ENCODE measurements at places on chromosomes 16 and 17.
A peak's percentile ranks its signal among the peaks of the same experiment; 100 is the strongest.

DNA sequence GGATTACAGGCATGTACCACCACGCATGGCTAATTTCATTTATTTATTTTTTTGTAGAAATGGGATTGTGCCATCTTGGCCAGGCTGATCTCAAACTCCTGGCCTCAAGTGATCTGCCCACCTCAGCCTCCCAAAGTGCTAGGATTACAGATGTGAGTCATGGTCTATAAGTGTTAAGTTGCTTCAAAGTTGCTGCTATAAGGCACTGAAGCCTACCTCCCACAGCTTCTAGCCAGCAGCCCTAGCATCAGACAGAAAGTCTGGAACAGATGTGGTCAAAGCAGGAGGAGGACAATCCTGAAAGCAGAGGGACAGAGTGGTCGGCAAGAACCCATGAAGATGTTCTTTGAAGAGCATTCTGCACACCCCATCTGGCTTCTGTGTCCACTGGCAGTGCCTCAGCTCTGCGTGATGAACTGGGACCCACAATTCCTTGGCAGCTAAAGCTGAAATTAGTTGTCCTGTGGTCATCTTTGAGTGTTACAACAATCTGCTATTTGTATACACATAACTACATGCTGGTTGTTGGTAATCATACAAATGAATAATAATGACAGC lies 11.2 kb downstream of the MAP3K14 start:
- DNase-seq, result peak; percentile 65

DNA sequence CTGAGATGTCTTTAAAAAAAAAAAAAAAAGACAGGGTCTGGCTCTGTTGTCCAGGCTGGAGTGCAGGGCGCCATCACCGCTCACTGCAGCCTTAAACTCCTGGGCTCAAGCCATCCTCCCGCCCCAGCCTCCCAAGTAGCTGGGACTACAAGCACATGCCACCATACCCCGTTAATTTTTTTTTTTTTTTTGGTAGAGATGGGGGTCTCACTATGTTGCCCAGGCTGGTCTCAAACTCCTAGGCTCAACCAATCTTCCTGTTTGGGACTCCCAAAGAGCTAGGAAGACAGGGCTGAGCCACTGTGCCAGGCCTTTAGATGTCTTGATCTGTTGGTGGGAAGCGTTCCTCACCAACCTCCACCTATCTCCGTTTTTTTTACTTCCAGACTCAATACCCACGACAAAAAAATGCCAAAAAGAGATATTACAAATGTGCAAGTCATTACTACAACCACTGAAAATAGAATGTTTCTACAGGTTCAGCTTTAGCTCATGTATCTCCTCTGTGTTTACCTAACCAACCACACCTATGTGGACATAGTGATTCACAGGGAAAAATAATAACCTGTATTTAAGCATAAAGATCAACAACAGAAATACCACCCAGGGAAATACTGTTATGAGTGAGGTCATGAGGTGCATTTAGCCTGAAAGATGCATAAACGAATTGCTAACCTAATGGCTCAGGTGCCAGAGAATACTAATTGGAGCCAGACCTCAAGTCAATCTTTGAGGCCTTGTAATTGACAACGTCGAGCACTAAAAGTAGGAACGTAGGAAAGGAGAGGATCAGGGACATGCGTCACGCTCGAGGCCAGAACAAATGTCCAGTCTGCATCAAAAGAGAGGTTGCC lies 22.6 kb downstream of the NACA2 start:
- no peak for DNase-seq

DNA sequence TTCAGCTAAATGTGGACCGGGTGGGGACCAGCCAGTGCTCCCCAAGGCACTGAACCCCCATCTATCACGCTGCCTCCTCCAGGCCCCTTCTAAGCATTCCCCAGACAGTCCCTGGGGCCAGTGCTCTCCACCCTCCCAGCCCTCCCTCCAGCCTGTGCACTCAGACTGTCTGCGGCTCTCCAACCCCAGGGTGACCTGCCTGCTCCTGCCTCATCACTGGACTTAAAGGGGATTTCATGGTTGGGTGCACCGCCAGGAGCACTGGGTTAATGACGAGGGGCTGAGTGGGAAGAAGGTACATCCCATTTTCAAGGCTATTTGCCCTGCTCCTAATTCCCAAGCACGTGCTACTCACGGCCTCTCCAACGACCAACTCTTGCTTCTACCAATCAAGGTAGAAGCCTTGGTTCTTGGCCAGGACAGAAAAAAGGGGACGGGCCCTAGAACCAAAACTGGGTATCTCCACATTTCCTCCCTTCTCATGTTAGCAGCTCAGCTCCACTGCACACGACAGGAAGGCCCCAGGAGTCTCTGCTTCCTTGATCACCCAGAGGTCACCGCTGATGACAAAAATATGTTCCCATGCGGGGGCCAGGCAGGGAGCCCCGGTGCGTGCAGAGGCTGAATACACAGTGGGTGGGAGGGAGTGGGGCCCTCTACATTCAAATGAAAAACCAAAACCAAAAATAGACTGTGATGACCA lies 3.5 kb upstream of the ABR start:
- no peak for DNase-seq

DNA sequence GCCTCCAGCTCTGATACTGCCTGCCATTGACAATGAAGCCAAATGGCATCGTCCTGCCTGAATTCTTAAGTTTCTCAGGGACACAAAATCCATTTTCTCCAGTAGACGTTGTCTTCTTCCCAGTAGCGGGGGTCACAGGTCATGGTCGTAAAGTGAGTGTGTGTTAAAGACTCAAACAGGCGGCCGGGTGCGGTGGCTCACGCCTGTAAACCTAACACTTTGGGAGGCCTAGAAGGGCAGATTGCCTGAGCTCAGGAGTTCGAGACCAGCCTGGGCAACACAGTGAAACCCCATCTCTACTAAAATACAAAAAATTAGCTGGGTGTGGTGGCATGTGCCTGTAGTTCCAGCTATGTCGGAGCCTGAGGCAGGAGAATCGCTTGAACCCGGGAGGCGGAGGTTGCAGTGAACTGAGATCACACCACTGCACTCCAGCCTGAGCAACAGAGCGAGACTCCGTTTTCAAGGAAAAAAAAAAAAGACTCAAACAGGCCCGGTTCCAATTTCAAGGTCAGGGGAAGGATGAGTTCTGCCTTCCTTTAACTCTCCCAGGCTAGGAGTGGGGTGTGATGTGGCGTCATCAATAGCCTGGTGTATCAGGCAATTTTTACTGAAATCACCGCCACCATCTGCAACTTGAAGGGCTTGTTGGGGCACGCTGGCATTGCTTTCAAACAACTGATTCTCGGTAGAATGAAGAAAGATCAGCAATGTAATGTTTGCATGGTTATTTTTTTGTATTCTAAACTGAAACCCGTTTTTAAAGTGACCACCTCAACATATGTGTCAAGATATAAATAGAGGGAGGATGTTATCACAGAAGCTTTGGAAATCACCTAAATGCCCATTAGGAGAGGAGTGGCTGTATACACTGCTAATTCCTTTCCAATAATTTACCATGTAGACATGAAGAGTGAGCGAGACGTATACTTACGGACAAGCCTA lies 91.0 kb downstream of the WSCD1 start:
- no peak for DNase-seq

- DNase-seq, result no peak
Measured at GRCh38 chr17:78133179-78133951, 2.8 kb downstream of the TMC8 start.

DNA sequence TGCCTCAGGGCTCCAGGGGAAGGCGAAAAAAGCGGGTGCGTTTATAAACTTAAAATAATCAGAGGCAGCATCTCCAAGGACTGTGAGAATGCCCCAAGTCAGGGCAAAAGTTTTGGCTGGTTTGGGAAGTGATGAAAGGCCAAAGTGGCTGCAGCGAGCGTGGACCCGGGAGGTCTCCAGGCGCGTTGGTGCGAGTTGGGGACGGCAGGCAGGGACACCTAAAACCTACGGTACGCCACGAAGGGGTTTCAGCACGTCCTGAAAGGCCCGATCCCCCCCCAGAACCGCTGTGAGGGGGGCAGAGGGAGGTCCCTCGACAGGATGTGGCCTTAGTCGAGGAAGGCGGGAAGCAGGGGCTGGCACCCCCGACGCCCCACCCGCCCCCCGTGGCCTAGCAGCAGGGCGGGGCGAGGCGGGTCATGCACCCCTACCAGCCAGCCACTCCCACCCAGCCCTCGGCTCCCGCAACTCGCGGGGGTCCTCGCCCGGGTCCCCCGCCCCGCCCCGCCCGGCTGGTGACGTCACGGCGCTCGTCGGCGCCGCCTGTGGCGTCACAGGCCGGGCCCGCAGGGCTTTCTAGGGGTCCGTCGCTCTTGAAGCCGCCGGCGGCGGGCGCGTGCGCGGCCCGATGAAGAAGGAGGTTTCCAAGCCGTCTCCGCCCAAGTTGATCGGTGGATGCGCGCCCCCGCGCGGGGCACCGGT lies at the start of gene MYCBPAP:
Gene MYCBPAP, plus strand, starts transcription at position 569 of the 702 bp plus-strand sequence. CDS start 236 bp downstream, outside the sequence.
- peak; percentile 84 for DNase-seq

GRCh38 chr16:5031601-5032000 lies 2.1 kb downstream of the NAGPA start:
- no peak for DNase-seq

DNA sequence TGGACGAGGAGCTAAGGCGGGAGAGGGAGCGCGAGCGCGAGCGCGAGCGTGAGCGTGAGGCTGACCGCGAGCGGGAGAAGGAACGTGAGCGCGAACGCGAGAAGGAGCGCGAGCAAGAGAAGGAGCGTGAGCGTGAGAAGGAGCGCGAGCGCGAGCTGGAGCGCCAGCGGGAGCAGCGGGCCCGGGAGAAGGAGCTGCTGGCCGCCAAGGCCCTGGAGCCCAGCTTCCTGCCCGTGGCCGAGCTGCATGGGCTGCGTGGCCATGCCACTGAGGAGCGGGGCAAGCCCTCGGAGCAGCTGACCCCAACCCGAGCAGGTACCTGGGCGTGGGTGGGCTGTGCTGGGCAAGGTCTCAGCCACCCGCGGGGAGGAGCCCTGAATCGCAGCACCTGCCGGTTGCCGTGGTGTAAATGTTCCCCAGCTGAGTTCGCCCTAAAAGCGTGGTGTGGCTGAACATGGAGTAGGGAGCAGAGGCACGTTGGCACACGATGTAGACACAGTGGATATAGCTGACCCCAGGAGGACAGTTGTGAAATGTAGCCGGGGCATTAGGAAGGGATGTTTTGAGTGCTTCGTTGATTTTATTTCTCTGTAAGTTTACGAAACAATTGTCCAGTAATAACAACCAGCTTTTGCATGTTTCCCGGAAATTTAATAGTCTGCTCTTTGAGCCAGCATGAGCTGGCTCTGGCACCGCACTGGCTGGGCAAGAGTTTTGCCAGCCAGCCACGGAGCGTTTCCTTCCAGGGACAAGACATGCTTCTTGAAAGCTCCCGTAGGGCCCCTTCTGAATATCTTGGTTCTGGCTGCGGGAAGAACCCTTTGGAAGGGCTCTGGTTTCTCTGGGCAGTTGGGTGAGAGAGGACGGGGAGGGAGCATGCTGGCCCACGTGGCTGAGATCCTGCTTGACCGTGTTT lies 32.1 kb downstream of the GINS2 start:
- no peak for DNase-seq

GRCh38 chr16:12509121-12509520 lies 294.6 kb downstream of the CPPED1 start:
- no peak for DNase-seq

DNA sequence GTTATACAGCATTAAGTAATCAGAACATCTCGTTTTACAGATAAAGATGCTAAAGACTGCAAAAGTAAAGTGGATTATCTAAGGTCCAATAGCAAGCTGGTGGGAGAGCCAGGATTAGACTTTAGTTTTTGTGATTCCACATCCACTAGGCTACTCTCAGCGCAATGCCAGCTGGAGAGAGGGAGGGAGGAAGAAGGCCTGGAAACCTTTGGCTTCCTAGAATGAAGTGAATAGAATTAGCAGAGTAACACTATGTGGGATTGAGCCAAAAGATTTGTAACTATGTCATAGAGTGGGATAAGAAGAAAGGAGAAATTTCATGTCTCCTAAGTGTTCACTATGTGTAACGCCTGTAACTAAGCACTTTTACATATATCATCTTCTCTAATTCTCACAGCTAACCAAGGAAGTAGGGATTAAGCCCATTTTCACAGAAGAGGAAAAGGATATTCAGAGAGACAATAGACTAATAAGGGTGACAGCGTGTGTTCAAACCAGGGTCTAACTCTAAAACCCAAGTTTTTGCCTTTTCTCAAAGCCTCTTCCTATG lies 25.4 kb upstream of the NSRP1 start:
- DNase-seq, result peak; percentile 11

DNA sequence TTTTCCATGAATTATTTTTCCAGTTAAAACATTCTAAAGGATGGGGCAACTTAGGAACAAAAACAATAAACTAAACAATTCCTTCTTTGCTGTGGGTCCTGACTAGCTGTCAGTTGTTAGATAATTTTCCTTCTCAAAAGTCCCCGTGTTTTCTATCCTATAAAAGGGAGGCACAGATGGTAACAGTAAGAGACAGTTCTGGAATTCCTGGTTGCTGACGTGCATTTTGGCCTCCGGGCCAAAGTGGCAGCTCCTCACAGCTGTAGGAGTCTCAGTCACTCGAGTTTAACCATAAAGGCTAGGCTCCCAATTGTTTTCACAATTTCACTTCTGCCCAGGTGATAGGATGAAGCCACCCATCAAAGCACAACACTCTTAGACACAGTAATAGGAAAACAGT lies 77.0 kb upstream of the ZNF423 start:
- peak; percentile 53 for DNase-seq

DNA sequence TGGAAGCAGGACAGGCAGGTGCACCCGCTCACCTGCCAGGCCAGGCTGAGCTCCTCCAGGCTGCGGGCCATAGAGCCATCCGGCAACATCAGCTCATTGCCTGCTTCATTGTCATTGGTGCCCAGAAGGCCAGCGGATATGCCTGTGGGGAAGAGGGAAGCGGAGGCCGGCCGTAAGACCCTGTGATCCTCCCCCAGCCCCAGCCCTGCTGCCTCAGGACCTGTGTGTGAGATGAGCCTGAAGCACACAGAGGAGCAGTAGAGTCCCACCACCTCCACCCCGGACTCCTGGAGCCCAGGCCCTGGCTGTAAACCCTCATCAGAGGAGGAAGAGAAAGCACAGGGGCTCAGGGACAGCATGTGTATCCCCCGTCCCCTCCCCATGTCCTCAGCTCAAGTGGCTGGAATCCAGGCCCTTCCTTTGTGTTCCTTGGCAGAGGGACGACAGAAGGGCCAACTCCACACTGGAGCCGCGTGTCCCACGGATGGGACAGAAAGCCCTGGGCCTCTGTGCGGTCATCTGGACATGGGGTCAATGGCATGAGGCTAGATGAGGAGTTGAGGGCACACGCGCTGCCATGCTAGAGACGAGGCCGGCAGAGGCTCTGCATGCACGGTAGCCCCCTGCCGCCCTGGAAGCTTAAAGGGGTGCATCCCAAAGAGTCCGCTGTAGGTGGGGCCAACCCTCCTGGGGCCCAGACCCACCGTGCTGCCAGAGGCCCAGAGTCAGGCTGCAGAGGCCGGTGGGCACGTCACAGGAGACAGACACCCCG lies 39.1 kb downstream of the RMI2 start:
- DNase-seq, result no peak

GRCh38 chr16:8855051-8855786 lies 13.6 kb downstream of the CARHSP1 start:
- DNase-seq, result no peak

- DNase-seq, result no peak
Measured at GRCh38 chr17:13005530-13005929, 12.3 kb downstream of the ELAC2 start.
